Tongue (tissue), 3 donors: ENCODE measurements at places on chromosomes 12 and 14. TPM values are rescaled to one million over a fixed set of nuclear protein-coding genes. Genes with fewer than 3 reads are reported as not detected.

The PTCSC3 gene
- total RNA-seq: not detected

The OR4N2 gene
- not detected for total RNA-seq

DNA sequence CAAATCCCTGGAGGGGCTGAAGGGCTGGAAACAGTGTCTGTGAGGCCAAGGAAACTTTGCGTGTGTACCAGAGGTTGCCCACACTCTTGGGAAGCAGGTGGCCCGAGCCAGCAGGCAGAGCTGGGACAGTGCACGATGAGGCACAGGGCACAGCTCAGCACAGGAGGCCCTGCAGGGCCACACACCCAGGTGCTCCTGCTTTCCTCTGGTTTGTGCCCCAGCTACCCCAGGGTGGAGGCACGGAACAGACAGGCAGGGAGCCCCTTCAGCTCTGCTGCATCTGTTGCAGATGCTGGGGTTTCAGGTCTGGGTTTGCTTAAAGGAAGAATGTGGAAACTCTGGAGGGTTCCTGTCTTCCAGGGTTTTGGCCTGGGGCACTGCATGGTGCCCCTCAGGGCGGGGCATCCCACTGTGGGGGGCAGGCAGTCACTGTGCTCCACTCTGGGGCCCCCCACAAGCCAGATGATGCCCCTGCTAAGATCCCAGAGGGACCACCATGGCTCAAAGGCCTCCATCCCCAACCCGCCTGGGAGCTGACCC, 8.6 kb downstream of the TMEM179 start:
- DNase-seq: no peak

GRCh38 chr12:60335745-60336144, 739.9 kb downstream of the SLC16A7 start:
- no peak for DNase-seq

DNA sequence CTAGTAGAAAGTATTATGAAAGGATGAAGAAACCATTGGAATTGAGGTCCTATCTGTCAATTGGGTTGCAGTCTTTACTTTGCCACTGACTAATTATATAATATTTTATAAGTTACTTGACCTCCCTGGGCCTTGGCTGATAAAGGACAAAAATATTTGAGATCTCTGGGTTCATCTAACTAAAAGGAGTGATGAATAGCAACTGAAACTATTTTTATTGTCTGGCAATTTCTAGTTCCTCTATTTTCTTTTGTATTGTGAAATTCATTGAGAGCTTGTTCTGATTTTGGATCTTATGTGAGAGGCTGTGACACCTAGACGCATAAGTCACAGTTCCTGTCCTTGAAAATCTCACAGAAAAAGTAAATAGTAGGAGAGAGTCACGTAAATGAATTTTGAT, 415.7 kb upstream of the ATP2B1 start:
- no peak for DNase-seq

GRCh38 chr12:31822761-31823160, 93.9 kb upstream of the AMN1 start:
- no peak for DNase-seq

DNA sequence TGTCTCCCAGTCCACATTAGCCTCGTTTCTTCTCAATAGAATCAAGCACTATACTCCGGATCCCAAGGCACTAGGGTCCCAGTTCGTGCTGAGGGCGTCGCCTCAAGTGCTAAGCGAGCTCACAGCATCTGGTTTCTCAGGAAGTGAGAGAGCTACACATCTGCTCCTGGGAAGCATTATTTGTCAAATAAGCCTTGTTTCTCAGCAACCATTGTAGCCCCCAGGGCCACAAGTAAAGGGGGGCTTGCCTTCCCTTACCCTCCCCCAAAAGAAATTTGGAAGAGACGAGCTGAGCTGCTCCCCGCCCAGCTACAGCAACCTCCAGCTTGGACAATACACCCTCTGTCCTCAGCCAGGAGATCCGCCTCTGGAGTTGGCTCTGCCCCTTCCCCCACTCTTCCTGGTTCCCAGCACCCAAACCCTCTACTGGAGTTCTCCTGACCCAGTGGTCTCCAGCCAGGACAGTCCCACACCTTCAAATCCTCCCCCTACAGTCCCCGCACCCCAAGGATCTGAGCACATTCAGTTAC, 5.7 kb upstream of the TNS2 start:
- DNase-seq: peak; percentile 88

- no peak for DNase-seq
Measured at GRCh38 chr12:52499806-52500560, 6.9 kb upstream of the KRT6A start.
